ENCODE measurements at places on chromosomes 16 and 17. TPM values are rescaled to one million over a fixed set of nuclear protein-coding genes. Genes with fewer than 3 reads are reported as not detected.

The USP31 gene
- 6.3 TPM for total RNA-seq

The DPEP2 gene
- total RNA-seq, result 1.8 TPM

The GPR142 gene
- total RNA-seq, result not detected

The TCAP gene
- total RNA-seq, result 0.89 TPM

The PDPK1 gene
- total RNA-seq, result 42.2 TPM

The KRTAP4-9 gene
- not detected for total RNA-seq

The XYLT1 gene
- 4.1 TPM for total RNA-seq

The STAT5B gene
- total RNA-seq, result 68.6 TPM

The GRB7 gene
- 0.84 TPM for total RNA-seq

The HSF4 gene
- 10.1 TPM for total RNA-seq

The SP6 gene
- not detected for total RNA-seq

The C17orf67 gene
- total RNA-seq, result 1.5 TPM

The FGF11 gene
- total RNA-seq, result 9.2 TPM

The RPRML gene
- total RNA-seq, result not detected

The COG8 gene
- total RNA-seq, result 30.2 TPM

Measured in activated naive CD8-positive, alpha-beta T cell treated with anti-CD3 and anti-CD28 coated beads for 36 hours (primary cell).